ENCODE measurements at places on chromosomes 5 and 9. TPM values are rescaled to one million over a fixed set of nuclear protein-coding genes. Genes with fewer than 3 reads are reported as not detected.

Gene C7
- total RNA-seq: not detected

Gene ARHGEF39
- total RNA-seq: 16.6 TPM

Gene ZMYND19
- total RNA-seq: 55.0 TPM

Gene PCDHAC1
- total RNA-seq: 3.0 TPM

Gene ANKRD31
- total RNA-seq: 0.08 TPM

Gene SPATA31A1
- total RNA-seq: not detected

Gene IL13
- not detected for total RNA-seq

Gene CAMK2A
- total RNA-seq: 0.94 TPM

Gene SLC24A2
- not detected for total RNA-seq

Gene OR1Q1
- total RNA-seq: not detected

Gene TLX3
- total RNA-seq: not detected

Gene POC5
- total RNA-seq: 12.5 TPM

Gene PDE6A
- 0.25 TPM for total RNA-seq

Gene ELP1
- 20.4 TPM for total RNA-seq

Gene DRD1
- 0.15 TPM for total RNA-seq

Gene EIF4E1B
- not detected for total RNA-seq

Gene LTC4S
- 0.32 TPM for total RNA-seq

Gene SLC1A3
- not detected for total RNA-seq

Gene LHX3
- total RNA-seq: 0.13 TPM

Gene DNAI1
- 0.65 TPM for total RNA-seq

Gene CDC37L1
- total RNA-seq: 11.5 TPM

Gene CRHBP
- total RNA-seq: not detected

Gene HRH2
- total RNA-seq: 0.77 TPM

Gene SLC45A2
- total RNA-seq: not detected

Gene ABCA1
- 4.1 TPM for total RNA-seq

Gene ZDHHC11B
- 1.6 TPM for total RNA-seq

Gene OBP2B
- total RNA-seq: not detected

Gene ARID3C
- not detected for total RNA-seq

Gene SNCAIP
- total RNA-seq: not detected

Gene HACD4
- 1.2 TPM for total RNA-seq

Gene PITX1
- 31.0 TPM for total RNA-seq

Gene FOXD4L6
- total RNA-seq: 0.06 TPM

Gene CCDC180
- 0.94 TPM for total RNA-seq

Gene CNTFR
- total RNA-seq: 0.24 TPM

Gene CDH6
- 0.22 TPM for total RNA-seq

Gene NEUROG1
- total RNA-seq: not detected

Gene TMC1
- total RNA-seq: 0.13 TPM

Gene PAPPA
- total RNA-seq: 26.2 TPM

Gene TAS2R1
- total RNA-seq: not detected

Gene CFAP90
- total RNA-seq: 0.53 TPM

Data from A549 treated with GW870086 at 1 μM for 4 hours (cell line).